ENCODE measurements at places on chromosomes 12 and 14.

GRCh38 chr12:26122681-26123481, 2.0 kb downstream of the BHLHE41 start:
- DNase-seq: no peak

- no peak for DNase-seq
Measured at GRCh38 chr12:30110498-30110897, 326.8 kb upstream of the TMTC1 start.

- DNase-seq: no peak
Measured at GRCh38 chr14:105055334-105055733, 9.9 kb downstream of the GPR132 start.

DNA sequence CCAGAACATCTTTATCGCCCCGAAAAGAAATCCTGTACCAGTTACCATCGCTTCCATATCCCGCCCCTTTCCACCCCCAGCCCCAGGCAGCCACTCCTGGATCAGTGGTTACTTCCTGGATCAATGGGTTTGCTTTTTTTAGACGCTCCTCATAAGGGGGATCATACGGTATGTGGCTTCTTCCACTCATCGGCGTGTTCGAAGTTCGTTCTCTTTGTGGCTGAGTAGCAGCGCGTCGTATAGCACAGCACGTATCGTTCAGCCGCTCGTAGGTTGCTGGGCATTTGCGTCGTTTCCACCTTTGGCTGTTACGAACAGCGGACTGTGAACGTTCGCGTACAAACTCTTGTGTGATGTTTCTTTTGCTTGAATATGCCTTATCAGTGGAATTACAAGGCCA, 1.8 kb downstream of the NOC4L start:
- no peak for DNase-seq

DNA sequence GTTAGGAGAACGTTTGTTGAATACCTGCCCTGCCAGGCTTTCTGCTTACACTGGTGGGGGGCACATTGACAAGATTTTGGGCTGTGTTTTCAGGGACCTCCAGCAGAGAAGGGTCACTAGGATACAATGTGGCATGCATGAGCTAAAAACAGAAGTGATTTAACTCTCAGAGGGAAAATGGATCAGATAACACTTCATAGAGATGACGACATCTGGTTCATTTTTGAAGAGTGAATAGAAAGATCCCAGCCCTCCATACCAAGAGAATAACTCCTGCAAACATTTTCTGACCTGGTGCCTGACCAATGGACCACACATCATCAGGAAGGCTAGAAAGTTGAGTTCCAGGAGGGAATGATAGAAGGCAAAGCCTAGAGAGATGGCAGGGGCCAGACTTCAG, 33.7 kb downstream of the CKB start:
- DNase-seq: no peak

- no peak for DNase-seq
Measured at GRCh38 chr12:68237619-68238018, 12.0 kb upstream of the IL26 start.

DNA sequence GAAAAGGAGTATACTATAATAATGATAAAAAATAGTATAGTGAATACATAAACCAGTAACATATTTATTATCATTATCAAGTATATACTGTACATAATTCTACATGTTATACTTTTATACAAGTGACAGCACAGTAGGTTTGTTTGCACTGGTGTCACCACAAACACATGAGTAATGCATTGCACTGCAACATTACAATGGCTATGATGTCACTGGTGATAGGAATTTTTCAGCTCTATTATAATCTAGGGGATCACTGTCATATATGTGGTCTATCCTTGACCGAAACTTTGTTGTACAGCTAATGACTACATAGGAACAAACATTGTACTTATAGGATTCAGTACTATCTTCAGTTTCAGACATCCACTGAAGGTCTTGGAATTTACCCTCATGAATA, 165.8 kb upstream of the SYT1 start:
- no peak for DNase-seq

DNA sequence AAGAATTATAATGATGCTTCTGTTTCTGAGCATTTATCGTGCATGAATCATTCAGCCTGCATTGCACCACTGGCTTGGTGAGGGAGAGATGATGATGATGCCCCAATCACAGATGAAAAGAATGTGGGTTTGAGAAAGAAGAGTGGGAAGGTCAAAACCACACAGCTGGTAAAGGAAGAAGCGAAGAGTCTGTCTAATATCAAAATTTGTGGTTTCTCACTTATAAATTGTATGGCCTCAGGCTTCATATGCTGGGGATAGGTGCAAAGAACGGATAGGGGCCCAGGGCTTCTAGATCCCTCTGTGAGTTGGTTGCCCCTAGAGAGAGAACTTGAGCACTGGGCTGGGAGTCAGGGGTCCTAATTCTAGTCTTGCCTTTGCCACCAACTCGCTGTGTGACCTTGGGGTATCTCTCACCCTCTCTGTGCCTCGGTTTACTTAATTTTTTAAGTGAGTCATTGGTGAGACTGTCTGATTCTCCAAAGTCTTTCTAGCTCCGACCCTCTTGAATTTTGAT, 2.2 kb downstream of the OASL start:
- DNase-seq: no peak

- DNase-seq: no peak
Measured at GRCh38 chr12:67517181-67517887, 131.2 kb upstream of the DYRK2 start.

- no peak for DNase-seq
Measured at GRCh38 chr12:26939953-26940352, 1.7 kb downstream of the FGFR1OP2 start.

- no peak for DNase-seq
Measured at GRCh38 chr12:110741341-110742095, 1.2 kb downstream of the PPP1CC start.

GRCh38 chr12:42992826-42993225, 403.3 kb upstream of the PRICKLE1 start:
- DNase-seq: no peak

DNA sequence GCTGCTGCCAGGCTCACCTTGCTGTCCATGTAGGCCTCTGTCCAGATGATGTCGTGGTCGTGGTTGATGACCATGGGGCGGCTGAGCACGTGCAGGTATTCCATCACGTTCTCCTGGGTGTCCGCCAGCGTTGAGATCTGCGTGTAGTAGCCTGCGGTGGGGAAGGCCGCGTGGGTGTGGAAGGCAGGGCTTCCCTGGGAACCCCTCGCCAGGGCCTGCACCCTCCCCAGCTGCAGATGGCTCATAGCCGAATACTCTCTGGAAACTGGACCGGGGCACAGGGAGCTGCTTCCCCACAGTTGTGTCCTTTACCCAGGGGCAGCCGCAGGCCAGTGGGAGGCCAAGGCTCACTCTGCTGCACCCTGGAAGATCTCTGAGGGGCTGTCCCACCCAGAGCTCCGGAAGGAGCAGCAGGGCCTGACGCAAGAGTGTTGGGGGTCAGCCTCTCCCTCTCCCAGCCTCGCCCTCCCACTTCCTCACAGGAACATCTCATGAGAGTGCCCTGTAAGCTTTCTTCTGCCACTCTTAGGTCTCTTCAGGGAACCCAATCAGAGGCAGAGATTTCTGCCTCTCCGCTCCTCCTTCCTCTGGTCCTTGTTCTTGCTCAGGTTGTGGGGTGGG, 35.5 kb downstream of the CACNA2D4 start:
- DNase-seq: no peak

GRCh38 chr14:24435192-24435810, 5.5 kb downstream of the KHNYN start:
- DNase-seq: no peak

GRCh38 chr12:93022603-93023340, 93.7 kb upstream of the EEA1 start:
- no peak for DNase-seq

- no peak for DNase-seq
Measured at GRCh38 chr14:105646175-105646574, 119.8 kb downstream of the TMEM121 start.

DNA sequence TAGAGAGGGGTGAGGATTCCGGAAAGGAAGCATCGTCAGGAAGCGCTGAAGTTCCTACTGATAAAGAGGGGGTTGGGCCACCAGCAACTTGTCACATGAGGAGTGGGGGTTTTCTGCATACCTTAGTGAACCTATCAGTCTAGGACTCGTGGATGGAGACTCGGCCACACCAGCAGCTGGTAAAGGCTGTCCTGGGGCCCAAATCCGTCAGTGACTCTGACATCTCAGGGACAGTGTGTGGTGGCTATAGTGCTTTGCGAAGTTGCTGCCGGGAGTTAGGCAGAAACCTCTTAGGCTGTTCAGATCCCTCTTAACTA, 16.4 kb downstream of the RNASE2 start:
- no peak for DNase-seq

- DNase-seq: no peak
Measured at GRCh38 chr12:47990351-47991105, 13.7 kb downstream of the COL2A1 start.

DNA sequence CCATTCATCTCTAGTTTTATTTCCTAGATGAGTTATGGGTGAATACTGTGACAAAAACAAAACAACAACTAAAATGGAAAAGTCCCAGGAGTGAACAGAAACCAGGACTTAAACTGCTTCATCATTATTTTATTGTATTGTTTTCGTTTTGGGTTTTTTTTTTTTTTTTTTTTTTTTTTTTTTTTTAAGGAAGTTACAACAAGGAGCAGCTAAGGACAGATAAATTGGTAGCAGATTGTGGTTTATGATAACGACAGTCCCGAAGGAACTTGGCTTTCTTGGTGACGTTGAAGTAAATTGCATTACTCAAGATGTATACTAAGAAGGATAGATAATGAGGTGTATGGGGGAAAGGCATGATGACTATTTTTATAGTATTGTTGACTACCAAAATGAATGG, 866.3 kb downstream of the NRXN3 start:
- no peak for DNase-seq

GRCh38 chr12:56013482-56013881, 7.4 kb upstream of the IKZF4 start:
- no peak for DNase-seq

GRCh38 chr14:99186956-99187690, 84.9 kb downstream of the BCL11B start:
- DNase-seq: no peak

- no peak for DNase-seq
Measured at GRCh38 chr12:34340534-34341361, 318.5 kb downstream of the ALG10 start.

DNA sequence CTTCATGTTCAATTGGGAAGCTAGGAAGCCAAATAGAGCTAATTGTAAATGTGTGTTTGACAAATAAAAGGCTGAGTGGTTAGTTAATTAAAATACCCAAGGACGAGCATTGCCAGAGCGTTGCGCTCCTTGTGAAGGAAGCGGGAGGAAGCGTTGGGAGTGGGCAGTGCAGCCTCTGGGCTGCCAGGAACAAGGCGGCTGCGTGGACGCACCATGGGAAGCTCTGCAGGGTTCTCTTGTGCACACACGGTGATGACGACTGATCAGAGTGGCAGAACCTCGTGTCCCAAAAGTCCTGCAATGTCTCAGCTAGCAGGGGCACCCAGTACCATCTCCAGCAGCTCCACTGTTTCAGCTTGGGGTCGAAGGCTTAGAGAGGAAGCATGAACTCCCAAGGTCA, 546.6 kb upstream of the TMEM132C start:
- DNase-seq: no peak

DNA sequence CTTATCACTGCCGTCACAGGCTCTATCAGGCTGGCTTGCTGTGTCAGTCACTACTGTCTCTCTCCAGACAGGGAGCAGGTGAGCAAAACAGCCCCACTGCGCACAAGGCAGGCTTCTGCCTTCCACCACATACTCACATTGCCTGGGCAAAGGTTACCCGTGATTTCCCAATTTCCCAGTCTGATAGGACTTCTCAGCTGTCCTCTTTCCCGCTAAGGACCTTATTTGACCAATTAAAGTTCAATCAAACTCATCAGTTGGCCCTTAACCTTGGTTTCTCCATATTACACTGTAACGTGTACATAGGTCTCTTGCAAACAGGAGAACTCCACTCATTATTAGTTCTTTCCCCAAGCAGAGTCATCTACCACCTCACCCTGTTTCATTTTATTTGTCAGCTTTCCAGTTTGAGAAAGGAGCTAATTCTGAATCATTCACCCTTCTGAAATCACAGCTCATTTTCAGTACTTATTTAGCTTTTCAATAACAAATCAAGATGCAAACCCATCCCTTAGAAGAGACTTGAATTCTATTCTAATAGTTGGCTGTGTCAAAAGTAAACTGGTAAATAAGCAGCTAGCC, 170.8 kb downstream of the ESR2 start:
- no peak for DNase-seq

DNA sequence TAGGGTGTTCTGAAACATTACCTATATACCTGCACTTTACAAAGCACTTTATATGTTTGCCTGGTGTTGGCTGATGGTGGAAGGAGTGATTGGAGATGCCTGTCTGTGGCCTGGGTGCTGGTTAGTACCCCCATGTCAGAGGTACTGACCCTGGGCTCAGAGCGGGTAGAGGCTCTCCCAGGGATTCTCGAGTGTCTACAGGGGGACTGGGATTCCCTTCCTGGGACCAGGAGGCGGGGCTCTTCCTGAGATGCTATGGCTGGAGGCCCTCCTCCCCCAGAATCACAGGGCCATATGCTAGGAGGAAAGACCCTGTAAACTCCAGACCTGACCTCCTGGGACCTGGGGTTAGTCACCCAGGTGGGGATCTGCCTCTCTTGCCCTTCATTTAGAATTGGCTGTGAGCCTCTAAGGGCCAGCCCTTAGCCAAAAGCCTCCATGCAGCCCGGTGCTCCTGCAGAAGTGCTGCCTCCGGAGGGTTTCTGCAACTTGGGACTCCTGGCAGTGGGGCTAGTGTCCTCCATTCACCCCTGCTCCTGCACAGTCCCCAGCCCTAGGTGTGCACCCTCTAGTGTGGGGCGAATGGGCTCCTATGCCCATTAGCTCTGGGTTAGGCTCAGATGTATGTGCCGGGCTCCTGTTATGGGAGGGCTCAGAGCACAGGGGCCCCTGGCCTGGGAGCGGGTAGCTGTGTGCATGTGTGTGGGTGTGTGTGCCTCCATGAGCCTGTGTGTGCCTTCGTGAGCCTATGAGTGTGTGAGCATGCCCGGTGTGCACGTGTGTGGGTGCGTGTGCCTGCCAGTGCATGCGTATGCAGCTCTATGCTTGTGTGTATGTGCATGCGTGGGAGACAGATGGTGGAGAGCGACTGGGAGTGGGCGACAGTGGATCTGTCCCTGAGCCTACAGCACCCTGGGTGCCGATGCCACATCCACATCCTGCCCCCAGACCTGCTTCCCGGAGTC, 36.6 kb downstream of the RTL1 start:
- no peak for DNase-seq

DNA sequence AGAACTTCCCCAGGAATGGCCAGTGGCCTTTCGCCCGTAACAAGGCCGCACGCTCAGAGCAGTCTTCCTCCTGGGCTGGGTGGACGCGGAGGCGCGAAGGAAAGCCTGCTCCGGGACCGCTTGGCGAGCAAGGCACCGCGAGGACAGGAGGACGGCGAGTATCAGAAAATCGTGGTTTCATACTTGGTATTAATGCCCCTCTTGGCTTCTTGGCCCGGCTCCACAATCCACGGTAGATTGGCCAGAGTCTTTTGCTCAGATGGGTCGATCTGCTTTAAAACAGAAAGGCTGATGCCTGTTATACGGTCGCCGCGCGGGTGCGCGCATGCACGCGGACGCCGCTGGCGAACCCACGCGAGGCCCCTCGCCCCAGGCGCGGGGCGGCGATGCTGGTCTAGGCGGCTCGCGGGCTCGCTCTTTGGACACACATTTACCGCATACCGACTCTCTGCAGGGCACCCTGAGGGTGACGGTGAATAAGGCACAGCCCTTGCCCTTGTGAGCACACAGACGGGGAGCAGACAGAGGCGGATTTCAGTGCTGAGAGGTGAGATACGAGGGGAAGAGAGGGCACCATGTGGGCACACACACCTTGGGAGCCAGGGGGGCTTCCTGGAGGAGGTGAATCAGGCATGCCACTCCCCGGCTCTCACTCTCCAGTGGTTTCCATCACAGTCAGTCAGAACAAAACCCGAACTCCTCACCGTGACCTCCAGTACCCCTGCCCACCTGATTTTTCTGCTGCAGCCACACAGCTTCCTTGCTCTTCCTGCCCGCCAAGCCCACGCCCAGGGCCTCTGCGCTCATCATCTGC, 100.7 kb downstream of the APAF1 start:
- no peak for DNase-seq
